ENCODE measurements at places on chromosomes 16 and 17.

DNA sequence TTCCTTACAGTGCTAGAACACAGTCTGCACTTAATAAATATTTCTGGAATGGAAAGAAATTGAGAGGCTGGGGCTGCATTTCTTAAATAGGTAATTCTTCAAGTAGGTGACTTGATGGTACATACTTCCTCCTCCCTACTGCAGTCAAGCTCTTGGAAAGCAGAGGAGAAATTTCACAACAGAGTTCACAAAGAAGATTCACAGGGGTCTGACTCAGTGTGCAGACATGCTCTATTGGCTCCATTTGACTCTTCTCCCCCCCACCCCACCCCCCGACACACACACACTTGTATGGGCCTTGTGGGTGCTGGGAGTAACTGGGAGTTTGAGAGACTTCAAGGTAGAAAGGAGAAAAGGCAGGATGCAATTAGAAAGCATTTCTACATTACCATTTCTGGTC lies 6.2 kb upstream of the MYOCD start:
- DNase-seq: no peak

GRCh38 chr17:1275962-1276736 lies 3.3 kb upstream of the TRARG1 start:
- DNase-seq: peak; percentile 51

- DNase-seq: no peak
Measured at GRCh38 chr16:66728804-66729203, 22.6 kb downstream of the DYNC1LI2 start.

DNA sequence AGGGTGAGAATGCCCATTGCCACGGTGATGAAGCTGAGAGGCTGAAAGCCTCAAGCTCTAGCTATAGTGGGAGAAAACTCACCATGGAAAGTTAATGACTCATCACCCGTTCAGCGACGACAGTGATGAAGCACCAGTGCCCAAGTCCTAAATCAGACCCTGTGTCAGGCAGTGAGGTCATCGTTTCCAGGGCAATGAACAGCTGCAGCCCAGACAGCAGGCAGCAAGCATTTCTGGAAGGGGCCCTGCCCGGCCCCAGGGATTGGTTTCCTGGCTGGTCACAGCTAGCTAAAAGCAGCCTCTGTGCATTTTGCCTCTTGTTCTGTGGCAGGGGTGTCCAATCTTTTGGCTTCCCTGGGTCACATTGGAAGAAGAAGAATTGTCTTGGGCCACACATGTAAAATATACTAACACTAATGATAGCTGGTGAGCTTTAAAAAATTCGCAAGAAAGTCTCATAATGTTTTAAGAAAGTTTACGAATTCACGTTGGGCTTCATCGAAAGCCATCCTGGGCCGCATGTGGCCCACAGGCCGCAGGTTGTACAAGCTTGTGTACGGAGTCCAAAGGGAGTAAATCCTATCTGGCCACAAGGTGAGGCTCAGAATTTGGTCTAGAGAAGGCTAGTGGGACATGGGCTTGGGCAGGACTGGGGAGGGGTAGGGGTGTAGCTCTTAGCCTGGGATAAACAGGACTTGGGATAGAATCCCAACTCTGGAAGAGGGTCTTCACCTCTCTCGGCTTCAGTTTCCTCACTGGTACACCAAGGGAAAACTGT lies 40.6 kb downstream of the MIS12 start:
- peak; percentile 24 for DNase-seq

DNA sequence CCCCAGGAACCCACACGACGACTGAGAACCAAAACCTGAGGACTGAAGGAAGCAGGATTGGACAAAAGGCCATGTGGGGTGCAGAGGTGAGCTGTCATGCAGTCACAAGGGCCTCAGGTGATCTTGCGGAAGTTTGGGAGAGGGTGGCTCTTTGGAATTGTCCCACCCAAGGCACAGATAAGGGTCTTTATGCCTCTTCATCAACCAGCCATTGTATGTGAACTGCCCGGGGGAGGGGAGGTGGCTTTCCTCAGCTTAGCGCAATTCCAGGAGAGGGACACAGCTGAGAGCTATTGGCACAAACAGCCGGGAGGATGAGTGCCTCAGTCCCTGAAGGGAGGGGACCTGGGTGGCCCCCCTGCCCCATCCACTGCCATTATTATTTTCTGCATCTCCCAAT lies 55.1 kb upstream of the PHOSPHO1 start:
- DNase-seq: no peak

GRCh38 chr16:13956635-13957196 lies 36.8 kb downstream of the ERCC4 start:
- DNase-seq: no peak

GRCh38 chr16:73031155-73031866 lies 16.6 kb downstream of the ZFHX3 start:
- no peak for DNase-seq

DNA sequence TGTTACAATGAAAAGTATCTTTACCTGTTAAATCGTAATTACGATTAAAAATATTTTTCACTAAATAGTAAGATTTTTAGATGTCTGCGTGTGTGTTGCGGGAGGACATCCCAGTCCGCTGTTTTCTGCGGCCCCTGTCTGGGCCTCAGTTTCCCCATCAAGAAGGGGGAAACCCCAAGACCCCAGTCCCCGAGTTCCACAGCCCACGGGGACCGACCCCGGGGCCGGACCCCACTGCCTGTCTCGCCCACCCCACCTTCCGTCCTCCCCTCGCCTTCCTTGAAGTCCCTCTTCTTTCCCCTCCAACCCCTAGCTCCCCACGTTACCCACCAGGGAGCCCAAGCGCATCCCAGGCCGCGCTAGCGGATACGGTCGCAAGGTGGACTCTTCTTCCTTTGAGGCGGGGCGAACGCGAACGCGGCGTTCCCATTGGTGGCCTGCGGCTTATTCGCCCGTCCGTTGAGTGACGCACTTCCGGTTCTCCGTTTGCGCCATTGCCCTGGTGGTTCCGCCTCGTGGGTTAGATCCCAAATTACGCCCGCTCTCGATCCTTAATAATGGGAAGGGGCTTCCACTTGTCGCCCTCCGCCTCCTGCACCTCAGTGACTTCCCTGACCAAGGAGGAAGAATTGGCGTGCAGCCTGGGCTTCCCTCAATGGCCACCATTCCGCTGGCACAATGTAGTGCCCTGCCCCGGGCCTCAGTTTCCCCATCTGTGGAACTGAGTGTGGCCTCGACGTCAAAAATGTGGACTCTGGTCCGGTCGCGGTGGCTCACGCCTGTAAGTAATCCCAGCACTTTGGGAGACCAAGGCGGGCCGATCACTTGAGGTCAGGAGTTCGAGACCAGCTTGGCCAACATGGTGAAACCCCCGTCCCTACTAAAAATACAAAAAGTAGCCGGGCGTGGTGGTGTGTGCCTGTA lies at the start of gene NSMCE1:
NSMCE1 (minus strand) TSS at position 397 of the 924 bp plus-strand sequence. CDS start 11,202 bp downstream, outside the sequence.
- DNase-seq: peak; percentile 95

DNA sequence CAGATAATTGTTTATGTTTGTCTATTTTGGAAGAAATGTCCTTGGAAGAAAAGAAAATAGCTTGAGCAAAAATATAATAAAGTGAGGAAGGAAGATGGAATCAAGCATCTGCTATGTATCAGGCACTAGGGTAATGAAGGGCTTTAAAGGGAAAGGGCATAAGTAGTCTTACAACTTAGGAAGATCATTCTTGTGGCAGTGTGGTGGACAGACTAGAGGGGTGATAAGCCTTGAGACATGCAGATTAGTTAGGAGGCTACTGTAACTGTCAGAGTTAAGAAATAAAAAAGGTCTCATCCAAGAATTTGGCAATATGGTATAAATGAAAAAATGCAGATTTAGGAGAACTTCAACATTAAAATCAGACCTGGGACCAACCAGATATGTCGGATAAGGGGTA lies 14.9 kb downstream of the FAM222B start:
- no peak for DNase-seq

DNA sequence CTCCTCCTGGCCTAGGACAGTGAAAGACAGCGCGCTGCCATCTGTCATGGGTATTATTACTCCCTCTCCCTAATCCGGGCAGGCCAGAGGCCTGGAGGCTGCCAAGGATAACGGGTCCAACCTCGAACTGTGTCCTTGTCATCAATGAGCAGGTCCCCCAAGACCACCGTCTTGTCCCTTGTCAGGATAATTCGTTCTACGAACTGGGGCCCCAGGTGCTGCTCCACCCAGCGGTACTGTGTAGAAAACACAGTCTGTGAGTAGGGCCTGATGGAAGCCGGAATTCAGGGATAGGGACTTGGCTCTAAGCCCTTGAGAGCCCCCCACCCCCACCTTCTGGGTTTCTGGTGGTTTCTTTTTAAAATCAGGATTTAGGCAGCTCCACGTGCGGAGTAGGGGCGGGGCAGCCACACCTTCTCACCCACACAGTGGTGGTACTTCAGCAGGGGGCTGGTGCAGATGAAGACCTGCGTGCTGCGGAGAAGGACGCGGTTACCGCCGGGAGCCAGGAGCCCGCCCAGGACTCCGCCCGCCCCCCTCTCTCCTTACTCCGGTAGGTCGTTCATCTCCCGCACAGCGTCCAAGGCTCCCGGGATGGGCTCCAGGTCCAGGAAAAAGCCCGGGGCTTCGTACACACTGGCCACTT lies 787 bp downstream of the NT5C start:
- DNase-seq: no peak

- DNase-seq: no peak
Measured at GRCh38 chr17:75402026-75402425, 3.5 kb downstream of the GRB2 start.

GRCh38 chr16:78506367-78507193 lies 407.1 kb downstream of the WWOX start:
- no peak for DNase-seq

GRCh38 chr16:67030221-67030962 lies 1.4 kb downstream of the CBFB start:
- DNase-seq: no peak

- peak; percentile 77 for DNase-seq
Measured at GRCh38 chr16:11224894-11225676, 30.9 kb downstream of the SOCS1 start.

DNA sequence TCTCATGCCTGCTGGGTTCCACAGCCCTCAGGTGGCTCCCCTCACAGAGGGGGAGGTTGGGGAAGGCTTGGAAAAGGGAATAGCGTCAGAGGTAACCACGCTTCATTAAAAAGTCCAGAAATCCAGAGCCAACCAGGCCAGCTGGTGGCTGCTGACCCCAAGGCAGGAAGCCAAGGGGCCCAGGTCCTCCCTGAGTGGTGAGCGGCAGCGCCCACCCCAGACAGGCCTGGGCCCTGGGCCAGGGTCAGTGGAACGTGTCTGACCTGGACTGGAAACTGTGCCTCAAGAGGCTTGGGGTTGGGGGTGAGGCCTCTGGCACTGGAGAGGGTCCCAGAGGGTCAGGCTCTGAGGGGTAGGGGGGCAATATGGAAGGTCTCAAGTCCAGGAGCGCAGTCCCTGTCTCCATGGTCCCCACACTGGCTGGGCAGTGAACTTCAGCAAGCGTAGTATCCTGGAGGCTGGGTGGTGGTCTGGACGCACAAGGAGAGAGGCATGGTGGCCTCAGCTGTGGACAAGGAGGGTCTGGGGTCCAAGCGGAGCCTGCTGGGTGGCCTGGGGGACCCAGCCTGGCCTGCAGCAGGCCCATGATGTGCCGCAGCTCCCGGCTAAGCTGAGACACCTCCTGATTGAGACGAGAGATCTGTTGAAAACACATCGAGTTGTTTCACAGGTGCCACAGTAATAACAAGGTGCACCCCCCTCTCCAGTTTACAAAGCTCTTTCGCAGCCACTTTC lies 5.2 kb upstream of the RAB5C start:
- no peak for DNase-seq

DNA sequence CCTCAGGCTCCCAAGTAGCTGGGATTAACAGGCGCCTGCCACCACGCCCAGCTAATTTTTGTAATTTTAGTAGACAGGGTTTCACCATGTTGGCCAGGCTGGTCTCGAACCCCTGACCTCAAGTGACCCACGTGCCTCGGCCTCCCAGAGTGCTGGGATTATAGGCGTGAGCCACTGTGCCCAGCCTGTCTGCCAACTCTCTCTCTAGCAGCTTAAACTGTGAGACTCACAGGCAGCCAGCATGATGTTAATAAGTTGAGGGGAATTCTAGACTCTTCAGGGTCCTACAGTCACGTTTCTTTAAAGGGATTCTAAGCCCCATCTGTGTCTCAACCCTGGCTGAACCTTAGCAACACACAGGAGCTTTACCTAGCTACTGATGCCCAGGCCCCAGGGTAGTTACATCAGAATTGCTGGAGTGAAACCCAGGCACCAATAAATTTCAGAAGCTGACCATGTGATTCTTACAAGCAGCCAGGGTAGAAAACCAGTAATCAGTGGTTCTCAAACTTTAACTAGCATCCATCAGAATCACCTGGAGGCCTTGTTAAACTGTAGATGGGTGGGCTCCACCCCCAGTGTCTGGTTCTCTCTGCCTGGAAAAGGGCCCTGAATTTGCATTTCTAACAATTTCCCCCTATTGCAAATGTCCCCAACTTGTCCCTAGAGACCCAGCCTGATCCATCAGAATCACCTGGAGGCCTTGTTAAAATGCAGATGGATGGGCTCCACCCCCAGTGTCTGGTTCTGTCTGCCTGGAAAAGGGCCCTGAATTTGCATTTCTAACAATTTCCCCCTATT lies 30.7 kb downstream of the GPRC5B start:
- DNase-seq: no peak

DNA sequence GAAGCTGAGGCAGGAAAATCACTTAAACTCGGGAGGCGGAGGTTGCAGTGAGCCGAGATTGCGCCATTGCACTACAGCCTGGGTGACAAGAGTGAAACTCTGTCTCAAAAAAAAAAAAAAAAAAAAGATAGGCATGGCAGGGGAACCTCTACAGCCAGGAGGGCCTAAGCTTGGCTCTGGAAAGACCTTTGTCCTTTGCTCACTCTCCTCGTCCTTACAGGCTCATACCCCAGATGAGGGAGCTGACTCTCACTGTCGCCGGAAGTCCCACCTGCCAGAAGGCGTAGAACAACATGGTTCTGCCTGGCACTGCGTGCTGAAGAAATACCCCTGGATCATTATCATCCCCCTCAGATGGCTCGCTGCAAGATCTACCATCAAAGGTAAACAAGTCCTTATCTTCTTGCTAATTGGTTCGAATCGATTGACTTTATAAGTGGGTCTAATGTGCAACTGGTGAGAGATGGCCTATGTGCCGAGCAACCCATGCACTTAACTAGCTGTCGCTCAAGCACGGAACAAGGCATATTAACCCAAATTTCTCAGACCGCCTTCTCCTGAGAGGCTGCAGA lies 29.7 kb downstream of the RTN4RL1 start:
- no peak for DNase-seq

DNA sequence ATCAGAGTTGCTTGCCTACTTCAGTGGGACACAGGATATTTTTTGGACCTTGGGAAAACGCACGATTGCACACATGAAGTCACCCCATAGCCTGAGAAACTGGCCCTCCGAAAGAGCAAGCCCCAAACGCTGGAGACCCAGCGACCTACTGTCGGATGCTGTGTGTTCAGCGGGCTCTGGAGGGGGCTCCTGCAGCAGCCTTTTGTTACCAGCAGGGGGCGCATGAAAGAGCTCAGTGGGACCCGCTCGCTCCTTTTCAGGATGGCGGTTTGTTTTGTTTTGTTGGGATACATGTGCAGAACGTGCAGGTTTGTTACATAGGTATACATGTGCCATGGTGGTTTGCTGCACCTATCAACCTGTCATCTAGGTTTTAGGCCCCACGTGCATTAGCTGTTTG lies 28.4 kb downstream of the MYH3 start:
- DNase-seq: no peak

GRCh38 chr16:10862438-10862837 lies 14.6 kb upstream of the CIITA start:
- DNase-seq: no peak

GRCh38 chr17:83053021-83053681 lies 26.3 kb upstream of the METRNL start:
- no peak for DNase-seq

- DNase-seq: peak; percentile 42
Measured at GRCh38 chr16:56610017-56610608, 1.7 kb downstream of the MT2A start.

- DNase-seq: no peak
Measured at GRCh38 chr17:33990943-33991706, 264.0 kb upstream of the CCL2 start.

Measured in activated CD8-positive, alpha-beta memory T cell treated with anti-CD3 and anti-CD28 coated beads for 4 hours (primary cell).